ENCODE measurements at places on chromosomes 12 and 14. TPM values are rescaled to one million over a fixed set of nuclear protein-coding genes. Genes with fewer than 3 reads are reported as not detected.

DNA sequence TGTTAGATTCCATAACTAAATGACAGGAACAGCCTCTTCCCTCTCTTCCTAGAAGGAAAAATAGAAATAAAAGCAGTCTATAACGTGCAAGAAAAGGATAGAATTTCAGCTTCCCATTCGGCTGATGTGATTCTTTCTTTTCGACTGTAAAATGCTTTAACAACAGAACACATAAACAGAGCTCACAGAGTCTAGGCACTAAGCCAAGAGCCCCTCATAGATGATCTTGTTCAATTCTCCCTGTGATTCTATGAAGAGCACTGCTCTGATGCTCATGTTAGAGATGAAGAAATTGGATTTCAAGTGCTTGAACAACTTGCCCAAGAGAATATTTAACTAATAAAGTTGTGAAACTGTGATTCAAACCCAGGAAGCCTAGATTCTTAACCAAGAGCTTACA lies 232.7 kb downstream of the RPAP3 start:
- DNase-seq = no peak

The PCNX1 gene
- 63.1 TPM for total RNA-seq

DNA sequence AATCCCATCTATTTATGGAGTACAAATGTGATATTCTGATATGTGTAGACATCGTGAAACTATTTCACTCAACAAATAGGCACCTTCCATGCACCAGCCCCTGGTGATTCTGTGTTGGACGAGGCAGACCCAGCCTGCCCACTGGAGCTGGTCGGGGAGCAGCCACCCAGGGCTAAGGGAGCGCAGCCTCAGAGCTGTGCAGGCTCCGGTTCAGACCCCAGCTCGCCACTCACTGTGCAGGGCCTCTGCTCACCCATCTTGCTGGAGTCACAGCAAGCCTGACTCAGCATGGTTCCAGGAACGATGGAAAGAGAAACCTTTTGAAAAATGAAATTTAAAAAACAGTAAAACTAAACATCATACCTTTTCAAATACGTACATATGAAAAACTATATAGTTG lies 52.3 kb upstream of the BCL11B start:
- DNase-seq = no peak

DNA sequence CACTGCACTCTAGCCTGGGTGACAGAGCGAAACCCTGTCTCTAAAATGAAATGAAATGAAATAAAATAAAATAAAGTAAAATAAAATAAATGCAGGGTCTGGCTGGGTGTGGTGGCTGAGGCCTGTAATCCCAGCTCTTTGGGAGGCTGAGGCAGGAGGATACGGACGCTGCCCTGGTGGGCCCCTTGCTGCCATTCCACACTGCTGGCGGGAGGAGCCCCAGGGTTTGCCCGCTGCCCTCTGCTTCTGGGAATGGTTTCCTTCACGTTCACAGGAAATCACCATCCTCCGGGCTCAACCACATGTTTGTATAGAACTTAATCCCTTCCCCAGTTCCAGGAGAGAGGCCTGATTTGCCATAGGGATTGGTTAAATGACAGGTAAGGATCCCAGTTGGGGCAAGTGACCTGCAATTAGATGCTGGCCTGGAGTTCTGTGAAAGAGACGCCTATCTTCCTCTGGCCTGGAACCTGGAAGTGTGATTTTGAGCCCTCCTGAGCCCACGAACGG lies 29.3 kb downstream of the CALM1 start:
- no peak for DNase-seq

- no peak for DNase-seq
Measured at GRCh38 chr12:28096649-28097048, 93.6 kb upstream of the CCDC91 start.

DNA sequence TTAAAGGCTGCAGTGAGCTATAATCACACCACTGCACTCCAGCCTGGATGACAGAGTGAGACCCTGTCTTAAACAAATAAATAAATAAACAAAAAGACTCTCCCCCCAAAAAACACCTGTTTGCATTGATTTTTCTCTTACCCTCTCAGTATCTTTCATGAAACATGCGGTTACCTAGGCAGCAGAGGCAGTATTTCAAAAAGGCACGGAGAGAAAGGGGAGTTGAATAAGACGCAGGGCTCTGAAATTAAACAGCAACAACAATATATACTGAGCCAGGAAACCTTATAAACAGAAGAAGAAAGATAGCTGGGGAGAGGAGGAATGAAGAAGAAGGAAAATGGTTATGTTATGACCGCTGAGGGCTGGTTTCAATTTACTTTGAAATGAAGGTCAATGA lies 277.6 kb downstream of the BTG1 start:
- DNase-seq = no peak

The PAX9 gene
- not detected for total RNA-seq

The PLEKHH1 gene
- 2.5 TPM for total RNA-seq

Data from activated naive CD4-positive, alpha-beta T cell treated with anti-CD3 and anti-CD28 coated beads for 36 hours (primary cell).